ENCODE measurements at places on chromosomes 3 and 15.

- DNase-seq: no peak
Measured at GRCh38 chr3:50671331-50671730, 3.4 kb upstream of the DOCK3 start.

- no peak for DNase-seq
Measured at GRCh38 chr15:66151809-66152208, 101.7 kb downstream of the MEGF11 start.

- no peak for DNase-seq
Measured at GRCh38 chr15:68792901-68793766, 27.6 kb downstream of the ANP32A start.

- DNase-seq: no peak
Measured at GRCh38 chr3:127480196-127480954, 110.2 kb downstream of the TPRA1 start.

- DNase-seq: peak; percentile 40
Measured at GRCh38 chr15:65376767-65377104, 1.1 kb downstream of the IGDCC3 start.

DNA sequence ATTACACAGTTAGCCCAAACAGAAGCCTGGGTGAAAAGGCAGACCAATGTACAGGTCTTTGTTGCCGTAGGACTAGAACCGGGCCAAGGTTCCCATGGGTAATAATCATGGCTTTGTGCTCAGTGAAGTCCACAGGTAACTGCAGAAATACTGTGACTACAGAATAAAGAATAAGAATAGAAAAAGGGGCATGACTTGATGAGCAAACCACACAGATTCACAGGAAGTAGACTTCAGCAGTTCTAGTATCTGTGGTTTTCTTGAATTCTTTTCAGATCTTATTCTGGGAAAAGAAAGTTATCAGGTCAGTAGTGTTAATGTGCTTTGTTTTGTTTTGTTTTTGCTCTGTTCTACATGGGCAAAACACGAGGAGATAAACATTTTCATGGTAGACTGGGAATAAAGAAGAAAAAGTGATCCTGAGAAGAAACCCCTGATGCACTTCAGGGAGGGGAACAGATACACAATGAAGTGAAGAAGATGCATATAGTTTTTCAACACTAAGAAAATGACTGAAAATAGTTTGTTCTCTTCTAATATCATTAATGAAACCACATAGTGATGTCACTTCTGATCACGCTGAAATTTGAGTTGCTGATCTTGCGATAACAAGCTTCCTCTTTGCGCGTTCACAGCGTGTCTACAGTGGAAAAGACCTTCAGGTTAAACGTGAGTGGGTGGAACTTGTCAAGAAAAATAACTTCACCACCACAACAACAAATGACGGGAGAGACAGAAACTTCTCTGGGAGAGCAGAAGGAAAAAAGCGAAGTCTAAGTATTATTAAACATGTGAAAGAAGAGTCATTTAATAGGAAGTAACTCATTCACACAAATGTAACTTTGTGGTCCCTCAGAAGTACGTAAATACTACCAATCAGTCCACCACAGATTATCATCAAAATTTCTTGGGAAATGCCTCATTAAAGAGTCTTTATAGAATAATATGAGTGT, 315.8 kb upstream of the SATB1 start:
- DNase-seq: peak; percentile 93

Measured in suppressor macrophage treated with lipopolysaccharide for 4 hours (primary cell).